ENCODE measurements at places on chromosomes 6 and 20.

DNA sequence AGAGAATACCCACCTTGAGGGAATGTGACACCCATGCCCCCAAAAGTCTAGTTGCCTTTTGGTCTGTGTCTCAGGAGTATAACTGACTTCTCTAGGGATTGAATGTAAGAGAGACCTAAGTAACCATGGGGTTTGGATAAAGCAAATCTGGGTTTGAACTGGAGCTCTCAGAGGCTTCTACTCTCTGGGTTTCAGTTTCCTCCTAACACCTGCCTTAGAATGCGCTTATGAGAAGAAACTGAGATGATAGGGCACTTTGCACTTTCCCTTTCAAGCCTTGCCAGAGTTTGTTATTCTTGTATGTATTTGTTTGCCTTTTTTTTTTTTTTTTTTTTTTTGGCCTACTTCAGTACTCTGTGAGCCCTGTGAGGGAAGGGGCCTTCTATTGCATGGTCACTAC lies 19.4 kb downstream of the SDHAF4 start:
- DNase-seq = no peak

DNA sequence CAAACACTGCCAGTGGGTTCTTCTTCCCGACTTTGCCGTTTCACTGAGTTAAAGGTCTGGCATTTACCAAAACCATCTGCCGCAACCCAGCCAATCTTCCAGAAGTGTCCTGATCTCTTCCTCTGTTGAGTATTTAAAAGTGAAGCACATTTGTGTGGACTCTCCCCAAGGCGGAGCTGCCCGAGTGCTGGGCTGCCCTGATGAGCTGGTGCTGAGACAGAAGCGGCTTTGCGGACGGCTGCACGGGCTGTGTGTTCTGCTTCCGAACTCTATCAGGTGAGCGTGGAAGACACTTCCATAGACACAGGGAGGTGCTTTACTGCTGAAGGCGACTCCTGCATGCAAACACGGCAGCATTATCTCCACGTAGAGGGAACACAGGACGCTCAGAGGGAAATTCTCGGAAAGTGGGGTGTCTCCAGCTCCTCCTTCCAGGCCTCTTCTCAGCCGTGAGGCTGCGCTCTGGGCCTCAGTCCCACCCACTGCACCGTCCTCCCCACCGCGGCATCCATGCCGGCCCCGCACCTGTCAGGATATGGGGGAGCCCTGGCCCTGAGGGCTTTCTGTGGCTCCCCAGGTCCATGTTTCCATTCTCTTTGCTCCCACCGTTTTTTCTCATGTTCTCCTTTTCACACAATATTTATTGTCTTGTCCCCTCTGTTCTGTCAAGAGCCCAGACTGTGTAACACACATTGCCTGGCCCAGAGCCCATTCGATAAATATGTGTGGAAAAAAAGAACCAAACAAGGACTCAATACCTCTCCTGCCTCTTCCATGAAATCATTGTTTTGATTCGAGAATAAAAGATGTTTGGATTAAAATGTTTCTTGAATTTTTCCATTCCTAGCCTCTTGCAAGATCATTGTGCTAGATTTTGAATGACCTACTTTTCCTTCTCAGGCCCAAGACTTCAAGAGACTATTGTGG lies 205.1 kb downstream of the DLL1 start:
- no peak for DNase-seq

DNA sequence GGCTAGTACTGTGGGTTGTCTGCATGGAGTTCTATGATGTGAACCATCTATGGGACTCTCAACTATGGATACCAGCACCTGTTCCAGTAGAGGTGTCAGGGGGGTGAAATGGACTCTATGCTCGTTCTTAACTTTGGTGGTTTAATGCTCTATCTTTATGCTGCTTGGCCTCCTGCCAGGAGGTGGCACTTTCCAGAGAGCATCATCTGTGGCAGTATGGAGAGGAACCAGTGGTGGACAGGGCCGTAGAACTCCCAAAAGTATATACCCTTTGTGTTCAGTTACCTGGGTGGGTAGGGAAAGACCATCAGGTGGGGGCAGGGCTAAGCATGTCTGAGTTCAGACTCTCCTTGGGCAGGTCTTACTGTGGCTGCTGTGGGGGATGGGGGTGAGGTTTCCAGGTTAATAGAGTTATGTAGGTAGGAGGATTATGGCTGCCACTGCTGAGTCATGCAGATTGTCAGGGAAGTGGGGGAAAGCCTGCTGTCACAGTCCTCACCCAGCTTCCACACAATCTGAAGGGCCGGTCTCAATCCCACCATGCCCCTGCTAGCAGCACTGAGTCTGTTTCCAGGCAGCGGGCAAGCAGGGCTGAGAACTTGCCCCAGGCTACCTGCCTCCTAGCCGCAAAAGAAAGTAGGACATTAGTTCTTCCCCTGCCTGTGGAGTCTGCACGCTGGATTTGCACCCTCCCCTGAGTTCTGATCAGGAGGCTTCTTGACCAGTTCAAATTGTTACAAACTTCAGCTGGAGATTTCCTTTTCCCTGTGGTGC lies 284.0 kb downstream of the KCNQ5 start:
- no peak for DNase-seq

- DNase-seq = no peak
Observed at GRCh38 chr20:19047040-19047950, 165.1 kb upstream of the SLC24A3 start.

DNA sequence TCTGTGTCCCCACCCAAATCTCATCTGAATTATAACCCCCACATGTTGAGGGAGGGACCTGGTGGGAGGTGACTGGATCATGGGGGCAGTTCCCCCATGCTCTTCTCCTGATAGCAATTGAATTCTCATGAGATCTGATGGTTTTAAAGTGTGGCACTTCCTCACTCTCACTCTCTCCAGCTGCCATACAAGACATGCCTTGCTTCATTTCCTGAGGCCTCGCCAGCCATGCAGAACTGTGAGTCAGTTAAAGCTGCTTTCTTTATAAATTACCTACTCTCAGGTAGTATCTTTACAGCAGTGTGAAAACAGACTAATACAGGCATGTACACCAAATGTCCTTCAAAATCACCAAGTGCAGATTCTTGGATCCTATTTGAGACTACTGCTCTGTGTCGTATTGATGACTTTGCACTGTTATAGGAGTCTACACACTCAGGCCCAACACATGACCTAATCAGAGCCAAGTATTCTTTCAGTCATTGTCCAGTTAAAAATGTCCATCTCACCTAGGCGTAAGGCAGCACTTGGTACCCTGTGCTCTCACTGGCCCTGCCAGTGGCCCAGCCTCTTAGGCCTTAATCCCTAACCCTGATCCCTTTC lies 52.8 kb upstream of the UST start:
- DNase-seq = no peak

DNA sequence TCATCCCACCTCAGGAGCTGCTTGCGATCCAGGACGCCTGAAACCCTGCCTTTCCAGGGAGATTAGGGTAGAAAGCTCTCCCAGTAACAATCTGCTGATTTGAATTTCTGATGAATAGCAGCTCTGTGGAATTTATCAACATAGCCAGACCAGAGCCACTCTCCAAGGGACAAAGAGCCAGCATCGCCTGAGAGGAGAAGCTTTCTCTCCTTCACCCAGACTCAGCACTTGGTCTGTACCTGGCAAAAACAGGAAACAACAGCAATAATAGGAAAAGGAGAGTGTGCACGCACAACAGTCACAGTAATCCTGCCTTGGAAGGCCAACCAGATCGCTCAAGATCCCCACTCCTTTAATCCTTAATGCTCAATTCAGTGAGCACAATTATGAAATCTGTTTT lies 22.3 kb upstream of the ROS1 start:
- no peak for DNase-seq

DNA sequence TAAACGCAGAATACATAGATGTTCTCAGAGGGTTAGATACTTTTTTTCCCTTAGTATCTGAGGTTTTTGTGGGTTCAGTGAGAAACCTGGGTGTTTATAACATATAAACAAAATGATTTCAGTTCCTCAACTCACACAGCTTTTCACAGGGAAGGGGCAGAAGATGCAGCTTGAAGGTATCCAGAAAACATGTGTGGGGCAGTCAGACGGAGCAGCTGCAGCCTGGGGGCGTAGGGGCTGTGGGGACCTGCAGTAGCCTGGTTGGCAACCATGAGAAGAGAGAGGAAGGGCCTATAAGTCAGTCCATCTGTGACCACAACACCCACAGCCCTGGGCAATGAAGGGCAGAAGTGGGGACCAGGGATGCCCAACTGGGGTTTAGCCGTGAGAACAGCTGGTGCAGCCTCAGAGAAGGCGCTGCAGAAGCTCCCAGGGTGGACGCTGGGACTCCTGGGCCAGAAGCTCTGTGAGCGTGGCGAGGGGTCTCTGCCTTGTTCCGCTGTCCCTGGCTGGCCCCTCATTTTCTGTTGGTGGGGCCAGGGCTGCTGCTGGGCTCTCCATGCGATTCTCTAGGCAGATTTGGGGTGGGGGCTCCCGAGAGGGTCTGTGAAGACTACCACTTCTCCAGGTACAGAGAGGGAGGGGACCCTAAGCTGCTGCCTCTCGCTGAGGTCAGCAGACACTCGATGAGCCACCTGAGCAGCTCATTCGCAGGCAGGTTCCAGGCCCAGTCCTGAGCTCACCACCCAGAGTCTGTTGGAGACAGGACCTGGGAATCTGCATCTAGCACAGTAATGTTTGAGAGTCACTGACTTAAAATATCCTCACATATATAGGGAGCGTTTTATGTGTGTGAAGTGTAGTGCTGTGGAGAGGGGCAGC lies 181.2 kb downstream of the ZDHHC14 start:
- no peak for DNase-seq

DNA sequence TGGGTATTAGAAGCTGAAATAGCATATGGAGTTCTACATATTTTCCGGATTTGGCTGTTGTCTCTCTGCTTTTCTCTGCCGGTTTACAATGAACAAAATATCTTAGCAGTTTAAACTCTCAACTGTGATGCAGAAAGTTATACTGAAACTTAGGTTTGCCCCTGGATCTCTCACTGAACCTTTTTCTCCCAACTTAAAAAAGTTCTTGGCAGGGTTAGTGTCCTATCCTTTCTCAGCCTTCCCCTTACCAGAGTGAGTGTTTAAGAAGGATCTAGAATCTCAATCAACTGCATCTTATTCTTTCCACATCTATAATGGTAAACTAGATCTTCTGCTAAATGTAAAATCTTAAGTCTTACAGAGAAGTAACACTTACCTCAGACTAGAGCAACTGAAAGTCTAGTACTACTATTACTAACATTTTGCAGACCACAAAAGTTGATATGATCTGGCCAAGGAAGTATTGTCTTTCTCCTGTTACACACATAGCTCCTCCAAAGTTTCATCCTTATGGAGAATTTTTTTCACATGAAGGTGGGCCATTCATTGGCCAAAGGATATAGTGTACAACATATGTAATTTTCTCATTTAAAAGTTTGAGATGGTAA lies 392.3 kb upstream of the RUNX2 start:
- no peak for DNase-seq

GRCh38 chr6:160398674-160399271 lies 50.6 kb downstream of the SLC22A3 start:
- no peak for DNase-seq

DNA sequence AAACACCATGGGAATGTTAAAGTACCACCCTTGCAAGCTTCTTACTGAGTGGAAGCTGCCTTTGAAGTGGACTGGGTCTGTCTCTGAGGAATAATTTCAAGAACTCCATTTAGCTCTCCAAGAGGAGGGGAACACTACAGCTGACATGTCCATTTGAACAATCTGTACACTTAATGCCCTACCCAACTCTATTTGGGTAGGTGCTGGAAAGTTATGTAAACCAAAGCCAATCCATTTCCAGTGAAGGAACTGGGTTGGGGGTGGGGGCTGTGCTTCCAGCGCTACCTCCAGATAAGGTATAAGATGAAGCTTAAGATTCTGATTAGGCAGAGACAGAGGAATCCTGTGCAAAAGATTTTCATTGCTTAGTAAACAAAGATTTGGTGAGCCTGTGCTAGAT lies 122.0 kb downstream of the TCP11 start:
- DNase-seq = no peak

DNA sequence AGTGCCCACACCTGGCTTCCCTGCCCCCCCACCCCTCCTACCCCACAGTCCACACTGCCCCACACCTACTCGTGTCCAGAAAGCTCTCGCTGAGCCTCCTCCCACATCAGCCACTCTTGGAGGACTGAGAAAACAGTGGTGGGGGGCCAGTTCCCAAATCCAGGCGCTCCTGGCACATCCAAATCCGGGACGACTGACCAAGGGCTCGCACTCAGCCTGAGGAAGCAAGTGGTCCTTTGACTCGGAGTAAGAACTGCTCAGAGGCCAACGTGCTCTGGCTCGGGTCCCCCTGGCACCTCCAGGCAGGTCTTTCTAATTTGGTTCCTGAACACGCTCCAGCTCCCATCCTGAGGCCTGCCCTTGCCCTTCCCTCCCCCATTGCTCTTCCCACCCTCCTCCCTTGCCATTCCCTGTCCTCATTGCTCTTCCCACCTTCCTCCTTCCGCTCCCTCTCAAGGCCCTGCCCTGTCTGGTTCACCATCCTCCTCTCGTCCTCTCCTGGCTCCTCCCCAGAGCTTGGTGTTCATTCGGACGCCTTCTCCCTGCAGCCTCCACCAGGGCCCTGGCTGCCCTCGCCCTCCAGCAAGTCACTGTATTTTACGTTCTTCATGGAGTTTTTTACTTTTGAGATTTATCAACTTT lies 83.6 kb downstream of the THBS2 start:
- no peak for DNase-seq

- no peak for DNase-seq
Observed at GRCh38 chr20:49481116-49481515, 1.4 kb downstream of the KCNB1 start.

DNA sequence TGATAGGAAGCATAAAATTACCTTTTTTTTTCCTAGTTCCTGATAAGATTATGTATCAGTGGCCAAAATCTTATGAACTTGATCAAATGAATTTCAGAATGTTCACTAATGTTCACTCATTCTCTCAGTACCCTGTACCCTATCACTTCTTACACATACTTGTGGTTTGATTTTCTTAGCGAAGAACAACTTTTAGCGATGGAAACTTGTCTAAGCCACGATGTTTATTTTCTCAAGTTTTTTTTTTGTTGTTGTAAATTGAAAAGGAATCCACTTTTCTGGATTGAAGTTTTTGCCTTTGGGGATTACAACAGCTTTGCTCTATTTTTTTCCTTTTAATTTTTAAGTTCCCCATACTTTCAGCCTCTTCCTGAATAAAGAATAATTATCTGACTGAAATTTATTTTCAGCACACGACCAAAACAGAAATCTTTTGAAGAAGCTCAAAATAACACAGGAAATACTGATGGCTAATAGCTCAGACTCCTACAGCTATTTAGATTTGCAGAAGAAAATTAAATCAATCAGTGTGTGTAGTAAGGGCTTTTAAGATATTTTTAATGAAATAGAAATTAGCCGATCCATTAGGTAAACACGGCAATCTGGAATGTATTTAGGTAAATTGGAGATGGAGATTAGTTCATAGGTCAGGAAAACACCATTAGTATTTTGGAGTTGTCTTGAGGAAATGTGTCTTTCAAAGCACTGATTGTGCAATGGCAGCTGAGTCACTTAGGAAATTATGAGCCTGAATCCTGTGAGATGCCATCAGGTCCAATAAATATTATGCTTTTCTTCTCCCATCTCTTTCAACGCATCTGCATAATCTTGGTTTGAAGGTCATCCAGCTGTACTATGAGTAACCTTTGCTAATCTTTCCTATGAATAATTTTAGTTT lies 217.5 kb downstream of the GJA1 start:
- no peak for DNase-seq
